ENCODE measurements at places on chromosomes 6 and 20.
A peak's percentile ranks its signal among the peaks of the same experiment; 100 is the strongest.

DNA sequence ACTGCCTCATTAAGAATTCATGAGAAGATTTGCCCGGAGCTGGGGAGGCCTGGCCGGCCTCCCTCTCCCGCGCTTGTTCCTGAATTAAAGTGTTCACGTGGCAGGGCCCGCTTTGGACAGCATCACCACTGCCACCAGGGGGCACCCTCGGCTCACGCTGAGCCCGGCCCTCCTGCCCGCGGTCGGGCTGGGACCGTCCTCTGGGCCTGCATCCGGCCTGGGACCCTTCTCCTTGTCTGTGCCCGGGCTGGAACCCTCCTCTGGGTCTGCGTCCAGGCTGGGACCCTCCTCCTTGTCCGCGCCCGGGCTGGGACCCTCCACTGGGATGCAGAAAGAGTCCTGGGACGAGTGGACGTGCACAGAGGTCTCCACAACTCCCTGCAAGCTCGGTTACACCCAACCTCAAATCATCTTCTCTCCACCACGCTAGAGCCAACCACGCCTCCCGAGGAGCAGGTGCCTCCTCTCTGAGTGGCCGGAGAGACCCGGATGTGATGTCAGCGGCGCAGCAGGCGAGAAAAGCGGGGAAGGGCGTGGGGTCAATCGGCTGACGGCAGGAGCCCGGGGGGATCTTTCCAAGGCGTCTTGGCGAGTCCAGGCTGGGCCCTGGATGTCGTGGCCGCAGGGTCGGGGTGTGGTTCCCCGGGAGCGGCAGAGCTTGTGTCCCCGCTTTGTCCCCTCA lies 50.9 kb upstream of the DACT2 start:
- DNase-seq: peak; percentile 86

GRCh38 chr6:169881398-169881797 lies 130.0 kb downstream of the ERMARD start:
- DNase-seq: no peak

DNA sequence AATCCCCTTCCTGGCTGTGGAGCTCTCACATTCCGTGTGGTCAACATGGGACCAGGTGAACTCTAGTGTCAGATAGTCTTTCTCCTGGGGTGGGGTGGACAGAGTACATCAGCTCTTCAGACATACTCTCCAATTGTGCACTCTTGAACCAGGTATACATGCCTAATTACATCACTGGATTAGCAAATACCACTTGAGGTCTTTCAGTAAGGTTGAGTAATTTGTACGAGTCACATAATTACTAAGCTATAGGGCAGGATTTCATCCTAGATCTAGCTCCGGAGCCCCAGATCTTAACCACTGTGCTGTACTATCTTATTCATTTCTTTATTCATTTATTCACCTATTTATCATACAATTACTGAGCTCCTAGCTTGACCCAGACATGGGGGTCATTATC lies 821.3 kb downstream of the TFAP2A start:
- no peak for DNase-seq

GRCh38 chr20:51497542-51498467 lies 44.7 kb downstream of the NFATC2 start:
- no peak for DNase-seq

GRCh38 chr6:83767033-83767432 lies 58.1 kb upstream of the SNAP91 start:
- no peak for DNase-seq

- DNase-seq: no peak
Measured at GRCh38 chr20:19212469-19212815, at the start of gene SLC24A3. Gene SLC24A3, plus strand, starts transcription at chr20:19212642.

Measured in ovary (tissue), 10 donors.